ENCODE measurements at places on chromosomes 5 and 9.

DNA sequence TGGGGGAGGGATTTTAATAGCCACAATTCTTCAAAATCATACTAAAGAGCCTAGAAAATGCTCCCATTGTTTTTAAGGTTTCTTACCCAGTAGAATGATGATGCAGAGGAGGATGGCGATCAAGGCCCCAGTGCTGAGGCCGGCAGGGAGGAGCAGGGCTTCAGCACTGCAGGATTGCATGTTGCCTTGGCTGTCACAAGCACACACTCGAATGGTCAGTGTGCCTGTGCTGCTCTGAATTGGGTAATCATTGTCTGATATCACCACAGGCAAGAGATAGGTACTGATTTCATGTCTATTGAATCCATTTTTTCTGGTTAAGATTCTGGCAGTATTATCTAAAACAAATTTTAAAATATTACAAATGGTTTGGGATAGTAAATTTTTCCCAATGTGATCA is 153.3 kb downstream of the CDH10 start:
- DNase-seq: no peak

DNA sequence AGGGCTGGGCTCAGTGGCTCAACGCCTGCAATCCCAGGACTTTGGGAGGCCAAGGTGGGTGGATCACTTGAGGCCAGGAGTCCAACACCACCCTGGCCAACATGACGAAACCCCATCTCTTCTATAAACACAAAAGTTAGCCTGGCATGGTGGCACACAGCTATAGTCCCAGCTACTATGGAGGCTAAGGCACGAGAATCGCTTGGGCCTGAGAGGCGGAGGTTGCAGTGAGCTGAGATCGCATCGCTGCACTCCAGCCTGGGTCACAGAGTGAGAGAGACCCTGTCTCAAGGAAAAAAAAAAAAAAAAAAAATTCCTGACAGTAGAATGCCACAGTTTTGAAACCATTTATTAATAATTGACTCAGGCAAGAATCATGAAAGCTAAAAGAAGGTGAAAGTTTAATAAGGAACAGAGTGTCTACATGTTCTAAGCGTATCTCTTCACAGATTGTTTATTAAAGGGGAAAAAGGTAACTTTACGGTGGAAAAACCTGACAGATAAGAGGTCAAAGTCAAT is 5.7 kb upstream of the PTGR1 start:
- no peak for DNase-seq

DNA sequence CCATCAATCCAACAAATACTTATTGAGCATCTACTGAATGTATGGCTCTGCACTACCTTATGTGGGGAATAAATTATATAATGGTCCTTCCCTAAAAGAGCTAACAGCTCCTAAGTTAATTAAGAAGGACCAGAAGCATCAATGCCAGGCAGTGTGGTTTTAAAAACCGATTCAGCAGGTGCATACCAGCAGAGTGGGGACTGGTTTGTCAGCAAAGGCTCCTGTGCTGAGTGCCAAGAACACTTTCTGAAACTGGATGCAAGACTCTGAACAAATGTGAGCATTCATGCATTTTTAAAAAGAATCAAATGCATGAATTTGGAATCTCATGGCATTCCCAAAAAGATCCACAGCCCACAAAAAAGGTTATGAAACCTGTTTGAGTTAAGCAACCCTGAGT is 142.2 kb downstream of the AUH start:
- no peak for DNase-seq

- DNase-seq: no peak
Measured at GRCh38 chr9:83182071-83182470, 119.1 kb upstream of the RASEF start.

DNA sequence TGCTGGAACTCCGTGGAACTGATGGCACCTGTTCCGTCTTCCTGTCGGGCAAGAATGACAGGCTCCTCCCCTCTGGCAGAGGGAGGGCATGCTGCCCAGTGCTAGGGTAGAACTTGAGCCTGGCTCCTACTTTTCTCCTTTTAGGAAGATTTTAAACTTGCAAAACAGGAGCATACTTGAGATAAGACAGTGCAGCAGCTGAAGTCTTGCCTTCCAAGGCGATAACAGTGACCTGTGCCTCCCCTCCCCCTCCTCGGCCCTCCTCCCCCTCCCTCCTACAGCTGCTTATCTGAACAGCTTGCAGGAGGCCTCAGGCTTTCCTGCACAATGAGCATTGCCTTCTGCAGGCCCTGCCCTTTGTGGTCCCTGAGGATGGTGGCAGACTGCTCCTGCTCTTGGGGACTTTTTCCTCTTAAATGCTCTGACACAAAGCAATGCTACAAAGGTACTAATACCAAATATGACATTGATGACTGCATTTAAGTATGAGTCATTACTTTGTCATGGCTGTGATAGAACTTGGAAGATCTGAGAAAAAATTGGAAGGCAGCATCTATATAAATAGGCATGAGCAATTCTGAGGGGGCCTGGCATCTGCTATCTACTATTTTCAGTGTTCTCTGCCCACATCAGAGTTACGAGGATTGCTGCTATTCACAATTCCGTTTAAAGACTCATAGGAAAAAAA is 2.0 kb downstream of the GADD45G start:
- DNase-seq: no peak

DNA sequence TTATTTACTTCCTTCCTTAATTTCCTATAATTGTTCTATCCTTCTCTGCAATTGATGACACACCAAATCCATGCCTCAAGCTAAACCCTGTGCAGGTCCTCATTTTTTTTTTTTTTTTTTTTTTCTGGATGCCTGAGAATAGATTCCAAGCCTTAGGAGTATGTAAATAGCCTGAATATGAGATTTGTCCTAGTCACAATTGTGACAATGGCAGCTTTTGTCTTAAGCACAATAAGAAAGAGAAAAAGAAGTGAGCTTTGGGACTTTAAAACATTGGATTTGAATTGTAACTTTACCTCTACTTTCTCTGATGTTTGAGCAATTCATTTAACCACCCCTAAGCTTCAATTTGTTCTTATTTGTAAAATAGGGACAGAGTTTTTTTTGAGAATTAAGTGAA is 280.5 kb downstream of the TUSC1 start:
- DNase-seq: no peak

- DNase-seq: no peak
Measured at GRCh38 chr5:57416278-57416994, 66.2 kb downstream of the ACTBL2 start.

GRCh38 chr5:50799596-50799995 is 133.2 kb downstream of the PARP8 start:
- no peak for DNase-seq

GRCh38 chr5:38396766-38397165 is 138.4 kb downstream of the EGFLAM start:
- no peak for DNase-seq

- DNase-seq: no peak
Measured at GRCh38 chr5:177997846-177998245, 1.8 kb upstream of the PROP1 start.

DNA sequence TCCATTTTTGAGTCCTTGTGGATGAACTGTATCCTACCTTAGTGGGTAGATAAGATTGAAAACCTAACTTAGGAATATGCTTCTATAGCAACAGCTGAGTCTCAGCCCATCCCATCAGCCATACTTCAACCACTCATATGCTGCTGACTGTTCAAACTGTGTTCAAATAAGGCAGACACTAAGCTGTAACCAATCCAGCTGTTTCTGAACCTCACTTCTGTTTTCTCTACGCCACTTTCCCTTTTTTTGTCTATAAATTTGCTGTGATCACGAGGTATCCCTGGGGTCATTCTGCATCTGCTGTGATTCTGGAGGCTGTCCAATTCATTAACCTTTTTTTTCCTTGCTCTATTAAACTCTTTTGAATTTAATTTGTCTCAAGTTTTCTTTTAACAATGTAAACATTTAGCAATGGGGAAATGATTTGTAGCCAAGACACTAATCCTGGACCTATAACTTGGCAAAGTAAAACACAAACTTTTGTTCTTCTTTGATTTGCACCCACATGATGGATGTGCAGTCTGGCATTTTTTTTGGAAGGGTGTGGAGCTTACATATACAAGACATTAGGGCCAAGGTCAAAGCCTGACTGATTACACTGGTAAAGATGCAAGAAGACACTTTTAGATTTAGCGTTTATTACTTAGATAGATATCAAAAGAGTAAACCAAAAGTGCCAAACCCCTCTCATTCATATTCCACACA is 14.9 kb upstream of the SCGB3A2 start:
- DNase-seq: no peak

DNA sequence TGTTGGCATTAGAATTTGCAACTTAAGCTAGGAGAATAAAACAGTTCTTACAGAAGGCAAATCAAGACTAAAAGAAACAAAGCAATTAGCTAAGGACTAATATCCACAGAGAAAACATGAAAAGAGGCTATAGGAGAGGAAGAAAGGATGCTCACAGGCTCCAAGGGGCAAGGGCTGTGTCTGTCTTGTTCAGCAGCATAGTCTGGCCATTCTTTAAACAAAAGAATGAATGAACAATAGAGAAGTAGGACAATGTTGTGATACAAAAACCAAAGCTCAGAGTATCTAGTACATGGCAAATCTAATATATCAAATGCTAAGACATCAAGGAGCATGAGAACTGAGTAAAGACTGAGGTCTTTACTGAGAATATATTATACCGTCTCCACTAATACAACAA is 39.5 kb downstream of the PLPP1 start:
- no peak for DNase-seq

- DNase-seq: no peak
Measured at GRCh38 chr9:137095664-137096517, 9.1 kb downstream of the MAN1B1 start.

- DNase-seq: no peak
Measured at GRCh38 chr5:167905919-167906853, 385.3 kb upstream of the WWC1 start.

- no peak for DNase-seq
Measured at GRCh38 chr5:13480834-13481233, 463.7 kb downstream of the DNAH5 start.

DNA sequence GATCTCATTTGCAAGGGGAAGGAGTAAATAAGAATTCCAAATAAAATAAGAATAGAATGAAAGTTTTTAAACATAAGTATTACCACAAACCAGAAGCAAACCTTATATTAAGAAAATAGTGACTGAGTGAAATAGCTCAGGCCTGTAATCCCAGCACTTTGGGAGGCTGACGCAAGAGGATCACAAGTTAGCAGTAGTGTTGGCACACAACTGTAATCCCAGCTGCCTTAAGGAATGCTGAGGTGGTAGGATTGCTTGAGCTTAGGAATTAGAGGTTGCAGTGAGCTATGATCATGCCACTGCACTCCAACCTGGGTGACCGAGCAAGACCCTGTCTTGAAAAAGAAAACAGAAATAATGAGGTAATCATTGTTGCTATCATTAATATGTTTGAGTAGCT is 47.0 kb downstream of the APC start:
- no peak for DNase-seq

GRCh38 chr5:1498623-1499416 is 24.9 kb downstream of the LPCAT1 start:
- DNase-seq: no peak

GRCh38 chr9:91994422-91994821 is 44.4 kb upstream of the ROR2 start:
- no peak for DNase-seq

DNA sequence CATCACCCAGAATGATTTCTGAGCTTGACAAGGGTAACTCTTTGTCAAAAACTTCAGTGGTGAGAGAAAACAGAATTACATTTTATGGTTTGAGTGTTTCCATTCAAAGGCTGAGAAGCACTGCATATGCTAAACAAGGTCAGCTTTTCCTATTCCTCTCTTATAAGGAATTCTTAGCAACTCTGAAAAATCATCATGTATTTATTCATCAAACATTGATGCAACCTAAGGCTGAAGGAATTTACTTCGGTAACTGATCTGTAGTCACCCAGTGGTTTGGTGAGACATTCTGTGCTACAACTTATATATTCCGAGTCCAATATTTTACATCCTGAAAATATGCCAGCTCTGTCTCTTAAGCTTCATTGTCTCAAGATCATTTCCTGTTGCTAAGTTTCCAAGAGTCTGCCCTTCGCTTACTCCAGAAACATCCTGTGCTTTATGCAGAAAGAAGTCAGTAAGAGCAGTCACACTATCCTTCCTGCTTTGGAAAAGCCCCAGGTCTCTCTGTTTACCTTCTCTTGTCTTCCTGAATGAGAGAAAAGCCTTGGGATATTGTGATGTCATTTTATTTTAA is 176.6 kb upstream of the TBCA start:
- no peak for DNase-seq

DNA sequence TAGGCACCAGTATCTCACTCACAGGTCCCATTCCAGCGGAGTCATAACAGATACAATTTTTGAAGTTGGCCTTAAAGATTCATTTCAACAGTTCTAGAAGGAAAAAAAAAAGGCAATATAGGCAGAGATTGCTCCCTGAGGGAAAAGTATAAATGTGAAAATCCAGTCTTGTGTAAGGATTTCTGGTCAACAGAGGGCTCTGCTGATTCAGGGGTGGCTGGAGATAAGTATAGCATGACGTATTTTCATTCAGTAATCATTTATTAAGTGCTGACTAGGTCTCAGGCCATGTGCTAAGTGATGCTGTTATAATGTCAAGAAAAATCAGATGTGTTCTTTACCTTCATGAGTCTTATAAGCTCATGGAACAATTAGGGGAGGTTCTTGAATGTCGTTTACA is 377.3 kb upstream of the MEF2C start:
- DNase-seq: no peak

- DNase-seq: no peak
Measured at GRCh38 chr5:181088289-181088688, 42.7 kb downstream of the OR2V1 start.

- no peak for DNase-seq
Measured at GRCh38 chr5:11396917-11397316, 507.3 kb downstream of the CTNND2 start.

Measured in esophagus squamous epithelium (tissue), 5 donors.